ENCODE measurements at places on chromosomes 6 and 20.

DNA sequence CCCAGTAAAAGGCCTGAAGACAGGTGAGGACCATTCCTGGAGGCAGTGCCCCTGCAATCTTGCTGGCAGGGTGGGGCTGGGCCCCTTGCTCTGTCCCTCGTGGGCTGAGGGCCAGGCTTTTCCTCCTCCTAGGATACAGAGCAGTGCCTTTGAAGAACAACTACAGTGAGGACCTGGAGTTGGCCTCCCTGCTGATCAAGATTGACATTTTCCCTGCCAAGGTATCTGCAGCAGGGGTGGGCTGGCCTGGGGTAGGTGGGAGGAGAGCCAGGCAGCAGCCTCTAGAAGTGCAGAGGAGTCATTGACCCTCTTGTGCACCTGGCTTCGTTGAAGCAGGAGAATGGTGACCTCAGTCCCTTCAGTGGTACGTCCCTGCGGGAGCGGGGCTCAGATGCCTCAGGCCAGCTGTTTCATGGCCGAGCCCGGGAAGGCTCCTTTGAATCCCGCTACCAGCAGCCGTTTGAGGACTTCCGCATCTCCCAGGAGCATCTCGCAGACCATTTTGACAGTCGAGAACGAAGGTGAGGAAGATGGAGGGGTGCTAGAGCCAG, 36.5 kb downstream of the PLCG1 start:
- no peak overlapping the region for H3K4me3 ChIP-seq
- H3K27me3 ChIP-seq: no peaks in the 10 kb centered on the region
- peaks cover 7% of the 10 kb centered on the region for H3K4me1 ChIP-seq
- H3K36me3 ChIP-seq: peaks cover 8% of the 10 kb centered on the region
- peak overlapping the region; percentile 94 for H3K27ac ChIP-seq

GRCh38 chr6:43450699-43451131, 4.6 kb downstream of the DLK2 start:
- no peaks in the 10 kb centered on the region for H3K4me1 ChIP-seq
- no peak overlapping the region for H3K4me3 ChIP-seq
- H3K27me3 ChIP-seq: no peaks in the 10 kb centered on the region
- H3K27ac ChIP-seq: no peak overlapping the region

GRCh38 chr20:48025051-48025515, 239.8 kb upstream of the SULF2 start:
- H3K27me3 ChIP-seq: no peaks in the 10 kb centered on the region
- DNase-seq: no peak
- H3K4me1 ChIP-seq: no peaks in the 10 kb centered on the region
- H3K27ac ChIP-seq: no peak overlapping the region
- no peak overlapping the region for H3K4me3 ChIP-seq

- no peak overlapping the region for H3K27ac ChIP-seq
- DNase-seq: peak; percentile 14
- H3K4me1 ChIP-seq: no peaks in the 10 kb centered on the region
- H3K4me3 ChIP-seq: no peak overlapping the region
Observed at GRCh38 chr20:44074252-44075151, 112.5 kb downstream of the JPH2 start.

GRCh38 chr6:18053555-18054445, 66.4 kb upstream of the KIF13A start:
- peak overlapping the region; percentile 22 for H3K27ac ChIP-seq
- no peaks in the 10 kb centered on the region for H3K36me3 ChIP-seq
- H3K4me3 ChIP-seq: no peak overlapping the region
- no peaks in the 10 kb centered on the region for H3K27me3 ChIP-seq

DNA sequence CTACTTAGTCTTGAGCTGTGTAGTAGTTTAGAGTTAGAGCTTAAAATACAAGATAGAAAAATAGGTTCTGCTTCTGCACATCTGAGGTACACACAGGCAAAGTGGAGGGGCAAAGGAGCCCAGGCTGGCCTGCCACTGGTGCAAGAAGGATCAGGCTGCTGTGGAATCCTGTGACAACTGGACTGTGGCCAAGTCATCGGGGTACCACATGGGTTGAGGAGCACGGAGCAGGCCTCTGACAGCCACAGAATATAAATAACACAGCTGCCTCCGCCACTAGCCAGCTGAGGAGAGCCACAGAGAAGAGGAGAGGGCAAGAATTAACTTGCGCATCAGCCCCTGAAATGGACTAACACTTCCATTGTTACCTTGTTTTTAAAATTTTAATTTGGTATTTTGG, 206.0 kb upstream of the MARCKS start:
- no peak overlapping the region for H3K4me3 ChIP-seq
- H3K27ac ChIP-seq: no peak overlapping the region
- no peak for DNase-seq
- no peaks in the 10 kb centered on the region for H3K27me3 ChIP-seq

DNA sequence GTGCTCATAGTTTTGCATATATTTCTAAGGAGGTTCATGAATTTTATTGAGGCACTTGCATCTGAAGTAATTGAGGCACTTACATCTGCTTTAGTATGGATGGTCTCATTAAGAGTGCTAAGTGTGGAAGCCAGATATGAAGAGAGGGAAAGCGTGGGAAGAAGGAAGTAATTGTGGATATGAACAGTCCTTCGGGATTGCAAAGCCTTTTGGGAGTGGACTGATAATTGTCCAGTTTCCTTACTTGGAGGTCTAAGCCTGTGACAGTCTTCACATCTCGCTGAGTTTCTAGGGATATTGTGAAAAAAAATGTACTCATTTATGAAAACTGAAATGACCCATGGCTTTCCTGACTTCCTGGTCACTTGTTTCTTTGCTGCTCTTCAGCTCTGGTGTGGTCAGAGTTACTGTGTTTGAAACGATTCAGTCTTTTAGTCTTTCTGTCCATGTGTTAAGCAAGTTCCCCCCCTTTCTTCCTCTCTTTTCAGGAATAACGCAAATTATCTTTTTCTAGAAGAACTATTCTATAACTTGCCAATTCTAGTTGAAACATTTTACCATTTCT, 137.3 kb downstream of the ZFAND3 start:
- no peak overlapping the region for H3K4me3 ChIP-seq
- no peaks in the 10 kb centered on the region for H3K4me1 ChIP-seq
- H3K27me3 ChIP-seq: no peaks in the 10 kb centered on the region
- no peak for DNase-seq
- H3K36me3 ChIP-seq: no peaks in the 10 kb centered on the region

DNA sequence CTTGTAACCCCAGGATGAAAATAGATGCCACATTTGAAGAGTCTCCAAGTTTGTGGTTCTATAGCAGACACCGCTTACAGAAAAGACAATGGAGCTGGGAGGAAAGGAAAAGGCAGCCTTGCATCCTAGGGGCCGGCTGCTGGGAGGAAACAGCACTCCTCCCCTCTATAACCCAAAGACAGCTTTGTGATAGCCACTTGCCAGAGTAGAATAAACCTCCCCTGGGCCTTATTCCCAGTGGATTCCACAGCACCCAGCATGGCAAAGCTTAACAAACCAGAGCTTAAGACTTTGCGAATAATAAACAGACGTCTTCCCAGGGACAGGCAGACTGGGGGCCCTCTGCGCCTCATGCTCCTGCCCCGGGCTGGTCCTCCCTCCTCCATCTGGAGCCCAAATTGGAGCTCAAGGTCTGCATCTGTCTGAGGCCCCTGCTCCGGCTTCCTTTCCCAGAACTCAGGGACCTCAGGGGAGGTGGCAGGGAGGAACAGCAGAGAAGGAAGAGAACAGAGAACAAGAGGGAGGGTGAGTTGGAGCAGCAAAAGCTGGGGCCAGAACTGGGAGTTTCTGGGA, 8.8 kb upstream of the TAF8 start:
- no peak overlapping the region for H3K4me3 ChIP-seq
- no peaks in the 10 kb centered on the region for H3K27me3 ChIP-seq
- peaks cover 6% of the 10 kb centered on the region for H3K4me1 ChIP-seq
- H3K27ac ChIP-seq: peak overlapping the region; percentile 4

DNA sequence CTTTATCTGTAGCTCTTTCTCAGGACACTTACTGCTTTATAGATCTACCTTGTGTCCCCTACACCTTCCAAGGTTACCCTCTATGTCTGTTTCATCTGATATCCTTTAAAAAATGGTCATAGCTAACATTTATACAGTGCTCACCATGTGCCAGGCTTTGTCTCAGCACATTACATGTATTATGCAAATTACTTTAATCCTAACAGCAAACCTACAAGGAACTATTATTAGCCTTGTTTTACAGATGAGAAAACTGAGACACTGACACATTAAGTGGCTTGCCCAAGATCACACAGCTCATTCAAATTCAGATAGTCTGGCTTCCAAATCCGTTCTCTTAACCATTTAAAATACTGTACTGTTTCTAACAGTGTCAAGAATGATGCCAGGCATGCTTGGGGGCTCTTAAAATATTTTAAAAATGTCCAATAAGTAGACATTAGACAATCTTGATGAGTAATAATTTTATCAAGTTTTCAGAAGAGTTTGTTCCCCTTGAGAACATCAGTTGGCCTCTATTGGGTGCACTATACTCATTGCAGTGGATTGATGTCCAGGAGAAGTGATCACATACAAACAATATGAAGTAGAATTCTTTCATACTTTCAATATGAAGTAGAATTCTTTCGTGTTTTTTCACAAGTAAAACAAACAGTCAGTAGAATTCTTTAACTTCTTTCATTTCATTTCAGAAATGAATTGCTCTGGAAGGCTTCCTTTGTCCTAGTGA, 69.6 kb downstream of the DNAH8 start:
- DNase-seq: no peak
- no peaks in the 10 kb centered on the region for H3K4me1 ChIP-seq
- H3K27ac ChIP-seq: no peak overlapping the region
- no peaks in the 10 kb centered on the region for H3K27me3 ChIP-seq

DNA sequence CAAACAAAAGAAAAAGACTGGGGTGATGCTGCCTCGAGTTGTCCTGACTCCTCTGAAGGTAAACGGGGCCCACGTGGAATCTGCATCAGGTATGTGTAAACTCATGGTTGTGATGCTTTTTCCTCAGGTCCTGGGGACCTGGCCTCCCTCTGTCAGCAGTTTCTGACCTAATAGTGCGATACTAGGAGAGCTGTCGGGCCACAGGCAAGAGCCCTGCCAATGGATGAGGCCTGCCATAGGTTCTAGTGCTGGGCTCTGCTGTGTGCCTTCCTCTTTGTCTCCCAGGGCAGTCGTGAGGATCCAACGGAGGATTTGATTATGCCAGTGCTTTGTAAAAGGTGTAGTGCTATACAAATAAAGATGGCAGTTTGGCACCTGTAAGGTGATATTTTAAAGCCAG, 71.2 kb downstream of the ASXL1 start:
- H3K4me1 ChIP-seq: no peaks in the 10 kb centered on the region
- H3K36me3 ChIP-seq: peaks cover 20% of the 10 kb centered on the region
- H3K4me3 ChIP-seq: no peak overlapping the region
- no peak overlapping the region for H3K27ac ChIP-seq
- H3K27me3 ChIP-seq: no peaks in the 10 kb centered on the region
- no peak for DNase-seq

DNA sequence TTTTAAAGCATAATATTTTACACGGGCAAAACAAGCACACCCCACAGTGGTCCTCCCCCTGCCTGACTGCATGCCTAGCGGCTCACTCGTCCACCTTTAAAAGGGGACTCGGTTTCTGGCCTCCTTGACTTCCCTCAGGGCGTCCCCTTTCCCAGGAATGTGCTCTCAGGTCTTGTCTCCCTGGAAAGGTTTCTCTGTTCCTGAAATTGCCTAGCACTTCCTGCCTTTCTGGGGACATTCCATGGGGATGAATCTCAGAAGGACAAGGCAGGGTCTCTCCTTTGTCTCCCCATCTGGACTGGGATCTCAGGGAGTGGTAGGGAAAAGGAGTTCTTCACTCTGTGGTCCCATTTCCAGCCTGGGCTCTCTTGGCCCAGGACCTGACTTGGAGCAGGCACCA, 4.9 kb downstream of the TCF15 start:
- H3K27me3 ChIP-seq: peaks cover 22% of the 10 kb centered on the region
- no peaks in the 10 kb centered on the region for H3K4me1 ChIP-seq
- H3K4me3 ChIP-seq: no peak overlapping the region
- DNase-seq: no peak
- no peaks in the 10 kb centered on the region for H3K36me3 ChIP-seq

- no peak overlapping the region for H3K27ac ChIP-seq
- H3K4me3 ChIP-seq: no peak overlapping the region
- no peaks in the 10 kb centered on the region for H3K36me3 ChIP-seq
Observed at GRCh38 chr6:158648682-158649131, 1.1 kb upstream of the SYTL3 start.

DNA sequence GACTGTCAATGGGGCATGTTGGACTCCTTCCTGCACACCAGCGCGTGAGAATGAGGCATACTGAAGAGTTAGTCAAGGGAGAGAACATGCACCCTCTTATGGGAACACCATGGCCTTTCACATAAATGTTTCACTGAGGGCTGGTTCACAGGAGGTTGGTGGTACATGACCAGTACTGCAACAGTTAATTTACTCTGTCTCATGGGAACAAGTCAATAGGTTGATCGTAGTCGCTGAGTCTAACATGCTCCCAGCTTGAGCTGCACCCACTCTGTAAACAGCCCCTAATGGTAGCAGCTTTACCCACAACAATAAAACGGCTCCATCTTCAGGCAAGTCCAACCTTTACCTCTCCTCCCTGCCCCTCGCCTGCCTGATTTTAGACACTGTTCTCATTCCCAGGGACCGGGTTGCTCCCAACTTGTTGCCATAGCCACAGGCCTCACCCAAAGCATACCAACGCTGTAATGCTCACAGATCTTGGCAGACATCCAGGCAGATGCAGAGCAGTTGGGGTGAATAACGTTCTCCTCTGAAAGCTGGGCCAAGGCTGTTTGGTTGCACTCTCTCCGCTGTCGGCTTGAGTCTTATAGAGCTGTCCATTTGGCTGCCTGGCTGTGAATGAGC, 111.3 kb downstream of the LY86 start:
- H3K36me3 ChIP-seq: no peaks in the 10 kb centered on the region
- H3K27ac ChIP-seq: peak overlapping the region; percentile 59

- no peaks in the 10 kb centered on the region for H3K36me3 ChIP-seq
- H3K27ac ChIP-seq: no peak overlapping the region
- no peak for DNase-seq
- H3K27me3 ChIP-seq: peaks cover 7% of the 10 kb centered on the region
- H3K4me3 ChIP-seq: no peak overlapping the region
Observed at GRCh38 chr6:43290339-43290904, 7.6 kb upstream of the SLC22A7 start.

GRCh38 chr6:19245656-19246055, 591.5 kb upstream of the ID4 start:
- no peaks in the 10 kb centered on the region for H3K36me3 ChIP-seq
- no peaks in the 10 kb centered on the region for H3K4me1 ChIP-seq
- no peak overlapping the region for H3K27ac ChIP-seq

DNA sequence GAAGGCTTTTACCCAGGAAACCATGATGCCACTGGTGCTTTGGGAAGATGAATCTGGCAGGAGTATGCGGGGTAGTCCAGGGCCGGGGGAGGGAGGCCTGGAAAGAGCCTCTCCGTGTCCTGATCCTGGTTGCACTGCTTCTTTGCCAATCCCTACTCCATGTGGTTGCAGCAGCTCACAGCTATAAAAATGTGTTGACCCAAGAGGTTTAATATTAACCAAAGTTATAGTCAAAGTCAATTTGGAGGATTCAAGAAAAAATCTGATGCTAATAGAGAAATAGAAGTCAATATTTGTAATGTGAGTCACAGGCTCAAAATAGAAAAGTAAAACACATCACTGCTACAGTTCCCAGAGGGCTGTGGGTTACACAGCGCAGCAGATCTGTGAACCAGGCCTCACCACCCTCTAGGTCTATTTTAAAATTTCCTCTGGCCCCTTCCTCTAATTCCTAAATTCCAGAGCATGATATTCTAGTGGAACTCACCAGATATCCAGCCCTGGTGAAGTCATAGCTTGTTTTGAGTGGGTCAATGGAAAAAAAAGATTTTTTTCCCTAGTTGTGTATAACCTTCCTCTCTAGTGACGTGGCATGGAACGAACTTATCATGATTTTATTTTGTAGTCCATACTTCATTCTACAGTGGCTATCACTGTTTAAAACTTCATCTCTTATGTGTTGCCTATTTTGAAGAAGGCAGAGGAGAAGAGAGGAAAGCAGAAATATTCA, 63.2 kb upstream of the BMP2 start:
- H3K4me1 ChIP-seq: no peaks in the 10 kb centered on the region
- H3K36me3 ChIP-seq: no peaks in the 10 kb centered on the region
- no peak overlapping the region for H3K4me3 ChIP-seq
- no peaks in the 10 kb centered on the region for H3K27me3 ChIP-seq
- no peak overlapping the region for H3K27ac ChIP-seq
- no peak for DNase-seq

Measured in breast epithelium (tissue), 4 donors.